ENCODE measurements at places on chromosomes 1 and 21.

GRCh38 chr1:198717510-198717909 lies 78.7 kb downstream of the PTPRC start:
- DNase-seq: no peak

- no peak for DNase-seq
Observed at GRCh38 chr1:205247130-205247921, 19.6 kb downstream of the TMCC2 start.

GRCh38 chr1:161902182-161902581 lies 121.5 kb downstream of the OLFML2B start:
- no peak for DNase-seq

GRCh38 chr1:235058695-235059094 lies 69.9 kb downstream of the TOMM20 start:
- DNase-seq: no peak

DNA sequence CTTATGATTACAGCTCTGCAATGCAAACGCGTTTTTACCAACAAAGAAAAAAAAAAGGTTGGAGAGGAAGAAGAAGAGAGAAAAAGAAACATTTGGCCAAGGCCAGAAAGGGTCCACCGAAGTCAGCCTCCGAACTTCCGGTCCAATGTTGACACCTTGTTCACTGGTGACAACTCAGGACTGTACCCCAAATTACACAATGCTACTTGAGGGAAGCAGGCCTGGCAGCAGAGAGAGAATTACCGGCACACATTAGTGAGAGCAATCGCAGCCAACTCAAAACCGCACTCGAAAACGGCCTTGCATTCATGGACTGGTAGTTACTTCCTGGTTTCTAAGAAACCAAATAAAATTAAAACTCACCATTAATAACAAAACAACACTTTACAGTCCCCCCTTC lies 652.5 kb downstream of the KIF26B start:
- no peak for DNase-seq

DNA sequence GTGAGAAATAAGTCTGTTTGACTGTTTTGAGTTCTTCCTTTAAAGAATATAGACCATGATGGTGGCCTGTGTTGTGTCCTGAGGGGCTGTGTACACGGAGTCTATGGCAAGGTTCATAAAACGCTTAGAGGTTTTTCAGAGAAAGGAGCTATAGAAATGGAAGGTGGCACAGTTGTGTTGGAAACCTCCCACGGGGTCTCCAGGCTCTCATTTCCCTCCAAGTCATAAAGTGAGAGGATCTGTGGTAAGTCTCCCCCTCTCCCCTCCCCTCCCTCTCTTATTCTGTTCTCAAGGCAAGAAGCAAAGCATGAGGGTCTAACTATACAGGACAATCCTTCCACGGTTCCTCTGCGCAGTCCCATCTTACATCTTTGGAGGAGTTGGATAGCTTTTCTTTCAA lies 139.2 kb downstream of the KIF26B start:
- DNase-seq: no peak
